ENCODE measurements at places on chromosomes 4 and X. TPM values are rescaled to one million over a fixed set of nuclear protein-coding genes. Genes with fewer than 3 reads are reported as not detected.
A peak's percentile ranks its signal among the peaks of the same experiment; 100 is the strongest.

Gene SLC34A2
- total RNA-seq, result 2.3 TPM

Gene PPP4R3C
- total RNA-seq, result not detected

DNA sequence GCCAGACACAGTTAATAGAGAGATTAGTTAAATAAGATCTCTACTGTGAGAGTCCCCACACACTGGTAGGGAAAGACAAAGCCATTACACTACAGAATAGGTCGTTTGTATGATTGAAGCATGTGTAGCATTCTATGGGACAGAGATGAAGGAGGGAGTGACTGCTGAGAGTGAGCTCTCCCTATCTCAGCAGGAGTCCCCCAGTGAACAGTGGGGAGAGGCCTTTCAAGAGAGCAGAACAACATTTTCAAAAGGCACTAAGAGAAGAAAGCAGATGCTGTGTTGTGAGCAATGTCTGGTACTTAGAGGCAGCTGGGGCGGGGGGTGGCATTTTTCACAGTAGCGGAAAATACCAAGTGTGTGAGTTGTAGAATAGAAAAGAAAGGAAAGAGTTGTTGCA lies 413.6 kb downstream of the AFF2 start:
- DNase-seq, result no peak

DNA sequence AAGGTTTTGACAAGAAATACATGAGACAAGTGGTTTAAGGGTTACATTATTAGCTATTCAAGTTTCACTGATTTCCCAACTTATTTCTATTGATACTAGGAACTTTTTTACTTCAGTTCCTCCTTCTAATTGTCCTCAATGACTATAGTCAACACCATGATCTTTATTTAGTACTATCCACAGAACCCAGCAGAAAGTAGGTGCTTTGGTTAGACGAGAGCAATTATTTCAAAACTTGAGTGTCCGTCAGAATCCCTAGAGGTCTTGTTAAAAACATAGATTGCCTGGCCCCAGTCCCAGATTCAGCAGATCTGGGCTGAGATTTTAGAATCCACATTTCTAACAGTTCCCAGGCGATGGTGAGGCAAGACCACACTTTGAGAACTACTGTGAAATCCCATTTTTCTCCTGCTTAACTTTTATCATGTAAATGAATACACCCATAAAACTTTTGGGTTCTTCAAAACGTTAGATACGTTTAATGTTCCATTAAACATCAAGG lies 17.9 kb downstream of the EXOC1 start:
- DNase-seq, result no peak

DNA sequence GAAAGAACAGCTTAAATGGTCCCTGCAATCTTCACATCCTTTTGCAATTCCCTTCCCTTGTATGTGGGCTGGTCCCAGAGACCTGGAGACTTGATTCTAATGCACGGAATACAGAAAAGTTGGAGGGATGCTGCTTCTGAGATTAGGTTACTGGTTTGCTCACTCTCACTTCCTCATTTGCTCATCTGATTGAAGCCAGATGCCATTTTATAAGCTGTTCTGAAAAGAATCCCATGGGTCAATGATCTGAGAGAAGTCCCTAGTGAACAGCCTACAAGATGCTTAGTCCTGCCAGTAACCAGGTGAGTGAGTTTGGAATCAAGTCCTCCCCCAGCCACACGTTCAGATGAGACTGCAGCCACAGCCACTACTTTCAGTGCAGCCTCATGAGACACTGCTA lies 35.9 kb downstream of the MAGEA1 start:
- no peak for DNase-seq

DNA sequence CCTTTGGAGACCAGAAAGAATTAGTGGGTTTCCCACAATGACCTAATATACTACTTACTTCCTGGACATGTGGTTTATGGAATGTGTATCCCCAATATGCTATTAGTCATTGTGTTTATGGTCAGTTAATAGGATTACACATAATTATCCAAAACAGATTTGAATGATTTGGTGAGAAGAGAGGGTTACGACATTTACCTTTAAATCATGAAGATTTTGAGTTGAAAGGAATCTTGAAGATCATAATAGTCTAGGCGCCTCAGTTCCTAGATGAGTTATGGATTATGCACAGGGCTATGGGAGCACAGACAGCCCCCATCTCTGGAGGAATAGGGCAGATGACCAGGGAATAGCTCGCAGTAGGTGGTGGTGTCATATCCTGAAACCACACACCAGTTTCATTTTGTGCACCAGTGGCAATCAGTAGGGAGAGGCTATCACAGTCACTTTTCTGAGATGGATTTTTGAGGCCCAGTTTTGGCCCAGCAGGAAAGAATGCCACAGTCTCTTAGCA lies 61.3 kb downstream of the SEPTIN11 start:
- DNase-seq, result no peak

GRCh38 chr4:100816436-100817045 lies 298.7 kb upstream of the EMCN start:
- DNase-seq, result no peak

DNA sequence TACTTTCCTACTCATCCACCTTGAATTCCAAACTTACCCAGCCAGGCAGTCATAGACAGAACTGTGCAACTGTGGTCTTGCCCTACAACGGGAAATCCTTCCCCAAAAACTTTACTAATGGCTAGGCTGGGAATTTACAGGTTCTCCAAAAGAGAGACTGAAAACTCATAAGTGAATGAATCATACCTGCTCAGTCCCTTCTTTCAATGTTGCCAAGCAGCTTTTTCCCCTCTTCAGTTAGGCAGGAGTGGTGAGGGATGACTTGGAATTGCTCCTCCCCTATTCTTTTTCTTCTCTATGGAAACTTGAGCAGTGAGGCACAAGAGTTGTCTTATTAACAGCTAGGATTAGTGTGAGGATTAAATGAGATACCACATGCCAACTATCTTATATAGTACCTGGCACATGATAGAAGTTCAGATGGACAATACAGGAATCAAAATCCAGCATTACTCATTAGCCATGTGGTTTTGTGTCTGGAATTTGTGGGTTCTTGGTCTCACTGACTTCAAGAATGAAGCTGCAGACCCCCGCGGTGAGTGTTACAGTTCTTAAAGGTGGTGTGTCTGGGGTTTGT lies 105.9 kb downstream of the TEX13A start:
- DNase-seq, result no peak

GRCh38 chr4:174714393-174715211 lies 114.4 kb downstream of the GLRA3 start:
- peak; percentile 41 for DNase-seq

DNA sequence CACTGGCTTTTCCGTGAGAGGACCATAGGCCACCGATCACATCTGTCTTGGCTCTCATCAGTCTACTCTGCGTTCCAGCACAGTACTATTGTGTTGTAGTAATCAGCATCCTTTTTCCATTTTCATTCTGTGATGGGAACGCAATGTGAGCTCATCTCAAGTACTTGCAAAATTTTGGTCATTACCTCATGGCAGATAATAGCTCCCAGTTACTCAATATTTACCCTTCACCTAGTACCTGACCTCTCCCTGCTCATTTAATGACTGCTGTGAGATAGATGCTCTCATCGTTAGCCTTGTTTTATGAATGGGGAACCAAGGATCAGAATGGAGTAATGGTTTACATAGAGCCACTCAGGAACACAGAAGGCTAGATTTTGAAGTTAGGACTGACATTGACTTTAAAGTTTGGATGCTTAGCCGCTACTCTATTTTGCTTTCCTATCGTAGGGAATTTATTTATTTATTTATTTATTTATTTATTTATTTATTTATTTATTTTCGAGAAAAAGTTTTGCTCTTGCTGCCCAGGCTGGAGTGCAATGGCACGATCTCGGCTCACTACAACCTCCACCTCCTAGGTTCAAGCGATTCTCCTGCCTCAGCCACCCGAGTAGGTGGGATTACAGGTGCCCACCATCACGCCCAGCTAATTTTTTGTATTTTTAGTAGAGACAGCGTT lies 6.5 kb upstream of the GPR101 start:
- DNase-seq, result no peak

- DNase-seq, result peak; percentile 9
Measured at GRCh38 chr4:26235500-26235899, 85.3 kb upstream of the RBPJ start.

DNA sequence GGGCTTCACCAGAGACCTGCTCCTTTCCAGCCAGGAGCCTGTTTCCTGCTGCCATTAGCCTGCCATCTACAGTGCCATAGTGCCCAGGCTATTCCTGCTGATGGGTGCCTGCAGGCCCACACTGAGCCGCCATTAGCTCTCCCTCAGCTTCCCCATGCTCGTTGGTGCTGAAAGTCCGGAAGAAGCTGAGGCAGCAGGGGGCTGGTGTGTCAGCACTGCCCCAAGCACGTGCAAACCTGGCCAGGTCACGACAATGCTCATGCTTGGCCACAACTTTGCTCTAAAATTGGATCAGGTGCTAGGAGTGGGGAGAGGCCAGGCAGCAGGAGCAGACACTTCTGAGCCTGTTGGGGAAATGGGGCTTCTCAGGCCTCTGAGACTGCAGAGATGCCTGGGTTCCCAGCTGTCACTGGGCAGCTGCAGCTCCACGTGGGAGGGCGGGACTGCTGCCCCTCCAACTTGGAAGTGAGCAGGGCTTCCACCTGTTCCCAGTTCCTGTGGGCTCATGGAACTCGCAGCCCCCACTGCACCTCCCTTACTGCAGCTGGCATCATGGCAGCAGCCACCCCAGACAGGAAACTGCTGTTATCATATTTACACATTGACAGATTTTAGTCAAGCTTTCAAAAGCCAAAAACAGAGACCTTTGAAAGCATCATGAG lies 913.9 kb downstream of the FSTL5 start:
- DNase-seq, result no peak

DNA sequence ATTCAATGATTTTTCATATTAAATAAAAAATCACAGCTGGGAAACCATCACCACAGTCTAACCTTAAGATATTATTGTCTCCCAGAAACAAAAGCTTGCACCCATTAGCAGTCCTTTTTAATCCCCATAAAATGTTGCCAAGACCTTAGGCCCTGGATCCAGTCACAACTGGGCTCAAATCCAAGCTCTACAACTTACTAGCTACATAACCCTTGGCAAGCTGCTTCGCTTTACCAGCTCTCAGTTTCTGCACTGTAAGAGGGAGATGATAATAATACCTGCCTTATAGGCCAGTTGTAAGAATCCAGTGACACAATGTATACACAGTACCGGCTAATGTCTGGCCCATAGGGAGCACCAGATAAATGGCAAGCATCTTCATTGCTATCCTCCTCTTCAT lies 400.9 kb upstream of the FGF13 start:
- no peak for DNase-seq

- no peak for DNase-seq
Measured at GRCh38 chr4:82889287-82889686, 1.7 kb downstream of the SEC31A start.

All from adrenal gland (tissue), 19 donors.